ENCODE measurements at places on chromosomes 3 and 15. TPM values are rescaled to one million over a fixed set of nuclear protein-coding genes. Genes with fewer than 3 reads are reported as not detected.

TRAT1 gene
- total RNA-seq = 164 TPM

DPP8 gene
- 54.0 TPM for total RNA-seq

TIMP4 gene
- not detected for total RNA-seq

GRCh38 chr3:185328324-185329004, 34.5 kb upstream of the MAP3K13 start:
- no peak overlapping the region for H3K27ac ChIP-seq
- no peak for DNase-seq
- no peak overlapping the region for H3K4me3 ChIP-seq
- H3K27me3 ChIP-seq = no peaks in the 10 kb centered on the region
- H3K4me1 ChIP-seq = no peaks in the 10 kb centered on the region

DNA sequence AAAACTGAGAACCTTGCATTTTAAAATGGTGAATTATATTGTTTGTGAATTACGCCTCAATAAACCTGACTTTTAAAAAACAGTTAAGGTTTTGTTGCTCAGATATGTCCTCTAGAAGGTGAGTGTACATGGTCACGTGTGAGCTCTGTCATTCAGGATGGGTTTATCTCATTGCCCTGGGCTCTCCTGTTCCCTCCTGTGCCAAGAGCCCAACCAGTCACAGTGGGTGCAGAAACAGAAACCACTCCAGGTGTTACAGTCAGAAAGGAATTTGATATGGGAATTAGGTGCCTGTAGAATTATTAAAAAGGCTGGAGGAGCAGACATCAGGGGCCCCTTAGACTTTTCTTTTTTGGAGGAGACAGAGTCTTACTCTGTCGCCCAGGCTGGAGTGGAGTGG, 196.4 kb downstream of the STT3B start:
- H3K27ac ChIP-seq = no peak overlapping the region
- H3K4me1 ChIP-seq = no peaks in the 10 kb centered on the region
- no peaks in the 10 kb centered on the region for H3K27me3 ChIP-seq
- H3K36me3 ChIP-seq = no peaks in the 10 kb centered on the region
- DNase-seq = no peak

- no peaks in the 10 kb centered on the region for H3K27me3 ChIP-seq
- no peaks in the 10 kb centered on the region for H3K4me1 ChIP-seq
- no peaks in the 10 kb centered on the region for H3K36me3 ChIP-seq
Measured at GRCh38 chr15:101539930-101540329, 50.4 kb upstream of the PCSK6 start.

DNA sequence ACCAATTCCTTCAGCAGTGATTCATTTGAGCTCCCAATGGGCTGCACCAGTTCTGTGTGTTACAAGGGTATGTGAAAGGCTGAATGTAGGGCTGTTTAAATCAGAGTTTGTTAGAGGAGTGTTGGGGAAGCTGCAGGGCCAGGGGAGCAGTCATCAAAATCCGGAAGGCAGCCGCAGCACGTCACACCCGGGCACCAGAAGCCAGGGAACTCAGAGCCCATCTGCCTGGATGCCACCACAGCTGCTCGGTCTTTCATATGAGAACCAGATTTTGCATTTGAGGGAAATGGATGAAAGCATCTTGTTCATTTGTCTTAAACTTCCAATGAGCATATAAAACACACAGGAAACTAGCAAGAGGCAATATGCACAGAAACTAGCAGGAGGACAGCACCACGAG, 24.2 kb upstream of the NEO1 start:
- no peaks in the 10 kb centered on the region for H3K27me3 ChIP-seq
- H3K4me1 ChIP-seq = no peaks in the 10 kb centered on the region
- no peak overlapping the region for H3K4me3 ChIP-seq
- H3K27ac ChIP-seq = no peak overlapping the region
- DNase-seq = no peak

DNA sequence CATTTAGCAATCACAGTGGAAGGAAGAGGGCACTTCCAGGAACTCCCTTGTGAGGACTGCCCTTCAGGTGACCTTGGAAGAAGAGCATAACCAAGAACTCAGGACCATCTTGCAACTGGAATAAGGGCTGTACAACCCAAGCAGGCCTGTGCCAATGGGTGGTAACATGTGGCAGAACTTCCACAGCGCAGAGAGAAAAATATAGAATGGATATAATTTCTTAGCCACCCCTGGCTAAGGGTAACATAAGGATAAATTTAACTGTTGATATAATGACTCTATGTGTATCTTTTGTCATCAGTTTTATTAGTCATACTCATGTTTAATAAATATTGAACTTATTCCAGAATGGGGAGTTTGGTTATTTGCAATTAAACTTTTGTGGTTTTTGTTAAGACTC, 13.4 kb upstream of the MFSD1 start:
- H3K27me3 ChIP-seq = no peaks in the 10 kb centered on the region
- no peaks in the 10 kb centered on the region for H3K36me3 ChIP-seq
- H3K4me3 ChIP-seq = no peak overlapping the region
- no peak overlapping the region for H3K27ac ChIP-seq

GRCh38 chr3:195226445-195226844, 44.5 kb downstream of the XXYLT1 start:
- DNase-seq = no peak
- no peaks in the 10 kb centered on the region for H3K4me1 ChIP-seq
- no peaks in the 10 kb centered on the region for H3K27me3 ChIP-seq
- H3K27ac ChIP-seq = no peak overlapping the region
- H3K4me3 ChIP-seq = no peak overlapping the region

DNA sequence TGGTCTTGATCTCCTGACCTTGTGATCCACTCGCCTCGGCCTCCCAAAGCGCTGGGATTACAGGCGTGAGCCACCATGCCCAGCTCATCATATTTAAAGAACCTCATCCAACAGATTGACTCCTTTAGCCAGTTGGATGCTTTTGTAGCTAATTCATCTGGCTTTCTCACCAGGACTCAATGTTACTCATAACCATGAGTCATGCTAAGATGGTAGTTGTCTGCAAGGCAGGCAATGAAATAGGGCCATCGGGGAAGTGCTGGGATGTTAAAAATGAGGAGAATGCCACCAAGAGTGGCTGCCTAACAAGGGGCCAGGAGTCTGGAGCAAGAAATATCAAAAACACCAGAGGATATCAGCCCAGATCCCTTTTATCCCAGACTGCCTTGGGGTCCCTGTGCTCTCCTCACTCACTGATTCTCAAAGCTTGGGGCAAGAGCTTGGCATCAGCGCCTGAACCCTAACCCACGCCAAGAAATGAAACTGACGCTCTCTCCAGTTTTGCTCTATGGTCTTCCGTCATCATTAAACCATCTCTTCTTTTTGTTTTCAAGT, 7.4 kb upstream of the PCOLCE2 start:
- H3K4me1 ChIP-seq = no peaks in the 10 kb centered on the region
- H3K27ac ChIP-seq = no peak overlapping the region
- H3K4me3 ChIP-seq = no peak overlapping the region
- H3K36me3 ChIP-seq = no peaks in the 10 kb centered on the region
- DNase-seq = no peak

Measured in CD4-positive, alpha-beta memory T cell (primary cell).